ENCODE measurements at places on chromosomes 5 and 9. TPM values are rescaled to one million over a fixed set of nuclear protein-coding genes. Genes with fewer than 3 reads are reported as not detected.

The MCIDAS gene
- total RNA-seq: not detected

The NAIP gene
- total RNA-seq: 0.81 TPM

The TUSC1 gene
- 7.4 TPM for total RNA-seq

The GRIA1 gene
- total RNA-seq: 1.3 TPM

The PITX1 gene
- not detected for total RNA-seq

The WNK2 gene
- not detected for total RNA-seq

The ZNF483 gene
- 0.18 TPM for total RNA-seq

The ACOT12 gene
- not detected for total RNA-seq

The MARVELD2 gene
- total RNA-seq: 0.32 TPM

The ZNF879 gene
- 3.2 TPM for total RNA-seq

The ZNF484 gene
- total RNA-seq: 4.7 TPM

The PAEP gene
- not detected for total RNA-seq

The FAM169A gene
- not detected for total RNA-seq

The QSOX2 gene
- total RNA-seq: 15.9 TPM

The HTR1A gene
- total RNA-seq: not detected
